NCI-H187 (cell line): ENCODE measurements at places on chromosomes 5 and 9.

- DNase-seq = no peak
Observed at GRCh38 chr5:139676951-139677735, 29.0 kb downstream of the CXXC5 start.

GRCh38 chr5:31556461-31556860, 24.4 kb downstream of the C5orf22 start:
- no peak for DNase-seq

DNA sequence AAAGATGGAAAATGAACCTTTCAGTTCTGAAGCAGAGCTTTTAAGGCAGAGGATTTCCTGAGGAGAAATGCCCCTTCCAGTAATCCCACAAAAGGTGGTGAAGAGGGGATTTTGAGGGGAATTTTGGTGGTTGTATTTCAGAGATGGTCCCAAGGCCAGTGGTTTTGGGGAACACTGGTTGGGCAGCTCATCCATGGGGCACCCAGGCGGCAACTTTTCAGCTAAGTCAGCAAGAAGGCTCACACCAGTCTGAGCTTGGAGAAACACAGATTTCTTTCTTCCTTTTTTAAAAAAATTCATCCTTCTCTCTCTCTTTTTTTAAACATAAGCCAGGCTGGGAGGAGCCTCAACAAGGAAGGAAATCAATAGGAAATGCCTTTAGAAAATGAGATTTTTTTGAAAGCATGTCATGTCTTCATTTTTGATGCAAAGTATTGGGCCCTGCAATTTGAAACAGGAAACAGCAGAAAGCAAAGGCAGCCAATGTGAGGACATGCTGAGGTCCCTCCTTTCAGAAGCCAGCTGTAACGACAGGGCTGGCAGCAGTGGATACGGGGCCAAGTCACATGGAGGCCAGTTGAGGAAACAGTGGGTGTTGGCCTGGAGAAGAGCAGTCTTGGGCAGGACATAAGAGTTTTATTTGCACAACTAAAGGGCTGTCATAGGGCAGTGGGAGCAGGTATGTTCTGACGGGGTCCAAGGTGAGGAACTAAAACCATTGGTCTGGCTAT, 155.3 kb upstream of the KLF4 start:
- no peak for DNase-seq

- DNase-seq = no peak
Observed at GRCh38 chr9:14608540-14608939, 84.7 kb downstream of the ZDHHC21 start.

GRCh38 chr5:82349652-82350051, 71.5 kb upstream of the RPS23 start:
- DNase-seq = no peak

GRCh38 chr5:27217155-27217956, 179.0 kb upstream of the CDH9 start:
- DNase-seq = no peak

GRCh38 chr5:849651-850301, 1.0 kb downstream of the ZDHHC11 start:
- DNase-seq = no peak

DNA sequence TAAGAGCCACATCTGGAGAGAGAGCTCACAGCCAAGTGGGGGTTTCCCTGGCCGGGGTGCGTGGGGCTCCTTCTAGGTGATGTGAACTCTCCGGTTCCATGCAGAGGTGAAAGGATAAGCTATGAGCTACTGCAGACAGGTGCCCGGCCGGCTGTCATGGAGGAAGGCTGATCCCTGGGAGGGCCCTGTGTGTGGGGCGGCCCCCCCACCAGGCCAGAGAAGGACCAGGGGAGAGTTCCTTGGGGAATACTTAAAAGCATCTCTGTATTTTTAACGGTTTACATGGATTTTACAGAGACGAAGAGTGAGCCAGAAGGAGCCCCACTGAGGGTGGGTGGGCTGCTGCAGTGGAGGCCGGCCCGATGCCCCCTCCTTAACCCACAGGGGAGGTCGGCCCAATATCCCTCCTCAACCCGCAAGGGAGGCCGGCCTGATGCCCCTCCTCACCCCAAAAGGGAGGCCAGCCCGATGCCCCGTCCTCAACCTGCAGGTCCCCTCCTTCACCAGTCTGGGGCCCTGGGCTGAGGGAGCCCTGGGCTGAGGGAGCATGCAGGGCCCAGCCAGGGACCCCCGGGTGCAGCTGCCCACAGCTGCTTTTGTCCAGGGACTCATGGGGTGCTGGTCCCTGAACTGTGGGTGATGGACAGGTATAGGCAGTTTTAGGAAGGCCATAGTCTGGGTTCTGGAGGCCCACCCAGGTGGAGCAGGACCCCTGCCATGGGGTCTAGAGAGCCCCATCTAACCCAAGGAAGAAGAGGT, 31.9 kb downstream of the MRPL36 start:
- no peak for DNase-seq

- DNase-seq = no peak
Observed at GRCh38 chr9:129273136-129273895, 95.3 kb upstream of the IER5L start.

GRCh38 chr9:98707166-98708102, 1.3 kb downstream of the GABBR2 start:
- DNase-seq = no peak

- DNase-seq = no peak
Observed at GRCh38 chr5:173391031-173391430, 62.8 kb upstream of the STC2 start.

DNA sequence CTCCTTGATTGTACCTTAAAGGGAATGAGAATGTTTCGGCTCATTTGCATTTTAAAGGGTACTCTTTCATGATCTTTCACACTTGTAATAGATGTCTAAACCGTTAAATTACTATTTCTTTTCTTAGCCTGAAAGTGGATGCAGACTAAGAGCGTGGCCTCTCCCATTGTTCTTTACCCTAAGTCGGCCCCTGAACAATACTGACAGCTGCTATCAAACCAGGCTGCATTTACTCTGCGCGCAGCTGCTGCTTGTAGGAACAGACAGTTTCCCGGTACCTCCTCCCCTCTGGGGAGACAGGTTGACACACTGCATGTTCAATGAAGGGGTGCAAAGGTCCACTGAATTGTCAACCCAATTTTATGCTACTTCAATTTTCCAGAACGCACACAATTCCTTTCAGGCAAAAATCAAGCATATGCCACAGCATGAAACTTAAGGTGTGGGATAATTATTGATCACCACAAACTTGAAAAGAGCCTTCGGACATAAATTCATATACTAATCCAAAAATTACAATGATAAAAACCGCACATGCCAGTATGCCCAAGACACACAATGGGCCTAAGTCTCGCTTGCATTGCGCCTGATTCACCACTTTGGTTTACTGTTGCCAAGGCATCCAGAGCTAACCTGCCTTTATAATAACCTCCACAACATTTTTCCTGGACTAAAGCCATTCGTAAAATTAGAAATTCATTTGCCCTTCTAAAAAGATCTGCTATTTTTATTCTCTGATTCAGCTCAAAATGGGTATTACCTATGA, 39.7 kb downstream of the TLE1 start:
- peak; percentile 4 for DNase-seq
